Psoas muscle (tissue), 8 donors: ENCODE measurements at places on chromosomes 13 and 19. TPM values are rescaled to one million over a fixed set of nuclear protein-coding genes. Genes with fewer than 3 reads are reported as not detected.

The CRB3 gene
- 0.23 TPM for polyA plus RNA-seq

The IGFL1 gene
- not detected for polyA plus RNA-seq

The HIPK4 gene
- not detected for polyA plus RNA-seq

The CEACAM8 gene
- not detected for polyA plus RNA-seq

The SYNGR4 gene
- not detected for polyA plus RNA-seq

The GPR183 gene
- 0.69 TPM for polyA plus RNA-seq

The FLT1 gene
- 10.7 TPM for polyA plus RNA-seq

The SIGLEC12 gene
- not detected for polyA plus RNA-seq

The ZNF709 gene
- polyA plus RNA-seq, result 0.58 TPM

The SLC10A2 gene
- not detected for polyA plus RNA-seq

The KLK12 gene
- polyA plus RNA-seq, result not detected

The NKPD1 gene
- 0.08 TPM for polyA plus RNA-seq

The RFPL4AL1 gene
- not detected for polyA plus RNA-seq

The ZNF677 gene
- 9.5 TPM for polyA plus RNA-seq

The TDRD12 gene
- polyA plus RNA-seq, result not detected

The ZNF780A gene
- polyA plus RNA-seq, result 6.0 TPM
